ENCODE measurements at places on chromosomes 12 and 14. TPM values are rescaled to one million over a fixed set of nuclear protein-coding genes. Genes with fewer than 3 reads are reported as not detected.

POMT2 gene
- total RNA-seq, result 33.1 TPM

ACTR6 gene
- total RNA-seq, result 24.0 TPM

GRCh38 chr12:94987801-94988200 lies 15.7 kb downstream of the NDUFA12 start:
- DNase-seq, result no peak
- H3K4me3 ChIP-seq, result no peak overlapping the region
- peaks cover 42% of the 10 kb centered on the region for H3K4me1 ChIP-seq
- no peaks in the 10 kb centered on the region for H3K27me3 ChIP-seq

GRCh38 chr12:2195085-2195484 lies 142.3 kb downstream of the CACNA1C start:
- H3K4me1 ChIP-seq, result no peaks in the 10 kb centered on the region
- H3K27ac ChIP-seq, result no peak overlapping the region
- H3K27me3 ChIP-seq, result peaks cover 8% of the 10 kb centered on the region
- DNase-seq, result no peak
- H3K4me3 ChIP-seq, result no peak overlapping the region

- H3K4me3 ChIP-seq, result no peak overlapping the region
- no peaks in the 10 kb centered on the region for H3K27me3 ChIP-seq
- no peak for DNase-seq
- H3K36me3 ChIP-seq, result peaks cover 10% of the 10 kb centered on the region
Observed at GRCh38 chr12:109919456-109919855, 19.4 kb downstream of the TCHP start.

HOXC9 gene
- not detected for total RNA-seq

SERPINA5 gene
- total RNA-seq, result not detected

- no peak for DNase-seq
- peak overlapping the region; percentile 7 for H3K27ac ChIP-seq
- H3K27me3 ChIP-seq, result no peaks in the 10 kb centered on the region
Observed at GRCh38 chr12:22477166-22477893, 67.0 kb downstream of the C2CD5 start.

DNA sequence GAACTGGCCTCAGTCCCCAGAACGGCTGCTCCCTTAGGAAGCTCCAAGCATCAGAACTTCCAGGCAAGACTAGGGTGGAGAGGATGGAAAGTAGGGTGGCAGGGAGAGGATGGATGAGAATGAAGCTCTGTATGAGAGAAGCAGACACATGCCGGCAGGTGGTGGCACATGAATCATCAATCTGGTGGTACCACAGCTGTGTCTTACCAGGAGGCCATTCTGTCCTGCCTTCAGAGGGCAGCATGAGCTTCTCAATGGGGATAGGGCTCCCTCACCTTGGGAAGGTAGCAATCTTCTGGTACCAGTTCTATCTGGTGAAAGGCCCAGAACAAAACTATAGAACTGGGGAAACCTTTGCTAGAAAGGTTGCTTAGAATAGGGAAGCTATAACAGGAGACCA lies 55.4 kb upstream of the PYGL start:
- no peaks in the 10 kb centered on the region for H3K36me3 ChIP-seq
- H3K4me3 ChIP-seq, result no peak overlapping the region
- H3K4me1 ChIP-seq, result no peaks in the 10 kb centered on the region

OTX2 gene
- total RNA-seq, result not detected

MMP19 gene
- total RNA-seq, result not detected

NFE2 gene
- total RNA-seq, result not detected
